ENCODE measurements at places on chromosomes 1 and 21.

- DNase-seq = no peak
Measured at GRCh38 chr1:19140465-19140864, 69.6 kb downstream of the UBR4 start.

DNA sequence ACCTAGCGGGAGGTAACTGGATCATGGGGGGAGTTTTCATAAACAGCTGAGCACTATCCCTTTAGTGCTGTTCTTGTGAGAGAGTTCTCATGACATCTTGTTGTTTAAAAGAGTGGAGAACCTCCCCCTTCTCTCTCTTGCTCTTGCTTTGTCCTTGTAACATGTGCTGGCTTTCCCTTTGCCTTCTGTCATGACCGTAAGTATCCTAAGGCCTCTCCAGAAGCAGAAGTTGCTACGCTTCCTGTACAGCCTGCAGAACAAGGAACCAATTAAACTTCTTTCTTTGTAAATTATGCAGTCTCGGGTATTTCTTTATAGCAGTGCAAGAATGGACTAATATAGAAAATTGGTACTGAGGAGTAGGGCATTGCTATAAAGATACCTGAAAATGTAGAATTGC lies 515.6 kb downstream of the NEGR1 start:
- no peak for DNase-seq

- DNase-seq = peak; percentile 78
Measured at GRCh38 chr21:43727519-43728153, 8.7 kb downstream of the PDXK start.

- DNase-seq = no peak
Measured at GRCh38 chr1:175865041-175865766, 121.8 kb upstream of the TNR start.

- no peak for DNase-seq
Measured at GRCh38 chr1:240402326-240402725, 209.6 kb downstream of the GREM2 start.

DNA sequence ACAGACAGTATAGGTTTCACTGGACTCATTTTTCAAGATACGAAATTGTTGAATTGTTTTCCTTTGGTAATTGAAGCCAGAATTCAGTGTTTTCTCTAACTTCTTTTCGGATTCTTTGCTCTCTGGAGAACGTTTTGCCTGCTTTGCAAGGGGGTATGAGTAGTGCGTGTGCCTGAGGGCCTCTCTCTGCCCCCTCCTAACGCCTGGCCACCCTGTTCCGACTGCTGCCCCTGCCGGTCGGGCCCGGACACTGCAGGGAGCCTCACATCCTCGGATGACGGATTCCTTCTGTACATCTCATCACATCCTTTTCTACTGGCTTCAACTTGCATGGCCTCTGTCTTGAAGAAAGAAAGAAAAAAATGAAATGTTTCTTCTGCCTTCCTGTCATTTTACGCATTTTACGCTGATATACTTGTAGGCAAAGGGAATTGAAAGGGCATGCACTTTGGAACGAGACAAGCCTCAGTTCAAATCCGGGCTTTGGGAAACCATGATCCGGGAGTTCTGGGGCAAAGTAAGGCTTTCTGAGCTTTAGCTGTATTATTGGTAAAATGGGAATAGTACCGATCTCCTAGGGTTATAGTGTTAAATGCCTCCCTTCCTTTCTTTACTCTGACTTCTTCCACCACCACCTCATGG lies 65.1 kb downstream of the DISC1 start:
- DNase-seq = no peak

GRCh38 chr1:18400347-18401102 lies 80.2 kb upstream of the KLHDC7A start:
- DNase-seq = no peak

GRCh38 chr21:20024741-20025140 lies 973.5 kb upstream of the NCAM2 start:
- DNase-seq = no peak

Data from H54 (cell line).